Osteoblast (primary cell): ENCODE measurements at places on chromosomes 3 and 15. TPM values are rescaled to one million over a fixed set of nuclear protein-coding genes. Genes with fewer than 3 reads are reported as not detected.
A peak's percentile ranks its signal among the peaks of the same experiment; 100 is the strongest.

- no peak for DNase-seq
Measured at GRCh38 chr3:3860235-3860634, 61.0 kb downstream of the LRRN1 start.

GRCh38 chr3:25692341-25692740 lies 27.6 kb upstream of the TOP2B start:
- no peak for DNase-seq

DNA sequence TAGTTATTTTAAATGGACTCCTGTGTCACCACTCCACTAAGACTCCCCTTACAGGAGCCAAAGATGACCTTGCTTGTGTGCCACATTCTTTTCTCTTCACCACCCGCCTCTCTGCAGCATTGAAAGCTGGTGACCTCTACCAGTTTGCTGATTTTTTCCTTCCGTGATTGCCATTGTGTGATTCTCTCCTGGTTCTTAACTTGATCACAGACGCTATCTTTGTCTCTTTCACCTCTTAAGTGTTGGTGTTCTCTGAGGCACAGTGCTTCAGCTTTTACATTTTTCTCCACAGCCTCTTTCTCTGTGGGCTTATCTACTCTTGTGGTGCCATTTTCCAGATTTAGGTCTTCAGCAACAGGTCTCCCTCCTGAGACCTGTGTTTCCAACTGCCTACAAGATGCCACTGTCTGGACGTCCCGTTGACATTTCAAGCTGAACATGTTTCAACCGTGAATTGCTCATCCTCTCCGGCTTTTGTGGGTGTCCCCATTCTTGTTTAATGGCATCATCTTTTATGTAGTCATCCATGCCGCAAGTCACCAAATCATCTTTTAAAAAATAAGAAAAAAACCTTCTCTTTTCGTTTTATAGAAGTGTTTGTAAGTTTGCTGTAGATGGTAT lies 26.5 kb downstream of the IQGAP1 start:
- DNase-seq = no peak

DNA sequence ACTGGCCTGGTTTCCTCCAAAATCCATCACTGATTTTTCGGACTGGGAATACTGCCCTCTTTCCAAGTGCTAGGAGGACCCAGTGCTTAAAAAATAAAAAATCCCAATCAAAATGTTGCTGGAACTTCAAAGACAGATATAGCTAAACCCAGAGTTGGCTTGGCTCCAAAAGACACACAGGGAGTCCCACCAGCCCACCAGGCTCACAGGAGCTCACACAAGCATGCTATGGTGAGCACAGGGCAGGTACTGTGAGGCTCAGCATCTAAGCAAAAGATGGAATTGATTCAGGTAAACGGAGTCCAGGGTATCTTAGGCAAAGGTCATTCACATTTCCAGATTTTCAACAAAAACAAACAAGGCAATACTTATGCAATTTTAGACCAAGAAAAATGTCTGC lies 3.7 kb downstream of the TRANK1 start:
- DNase-seq = no peak

DNA sequence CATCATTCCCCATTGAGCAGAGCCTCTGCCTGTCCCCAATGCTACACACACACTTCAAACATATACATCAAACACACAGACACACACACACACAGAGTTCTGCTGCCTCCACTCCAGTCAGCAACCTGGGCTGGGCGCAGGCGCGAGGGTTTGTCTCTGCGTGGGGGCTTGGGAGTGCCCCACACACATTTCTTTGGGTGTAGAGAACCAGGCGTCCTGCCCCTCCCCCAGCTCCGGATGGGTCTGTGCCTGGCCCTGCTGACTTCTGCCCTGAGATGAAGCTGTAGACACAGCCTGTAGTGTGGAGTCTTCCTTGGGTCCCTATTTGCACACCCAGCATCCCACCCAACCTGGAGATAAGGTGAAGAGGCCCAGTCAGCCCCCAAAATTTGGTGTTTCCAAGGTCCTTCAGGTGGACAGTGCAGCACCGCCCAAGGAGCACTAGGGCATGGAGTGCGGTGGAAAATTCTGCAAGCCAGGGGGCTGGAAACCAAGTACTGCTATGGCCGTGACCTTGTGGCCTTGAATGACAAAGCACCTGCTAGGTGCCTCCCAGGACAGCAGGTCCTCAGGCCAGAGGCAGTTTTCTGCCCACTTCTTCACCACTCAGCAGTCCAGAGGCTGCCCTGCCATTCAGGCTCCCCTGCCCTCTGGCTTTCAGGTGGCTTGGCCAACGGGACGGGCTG lies 26.8 kb downstream of the FBXW12 start:
- peak; percentile 54 for DNase-seq

DNA sequence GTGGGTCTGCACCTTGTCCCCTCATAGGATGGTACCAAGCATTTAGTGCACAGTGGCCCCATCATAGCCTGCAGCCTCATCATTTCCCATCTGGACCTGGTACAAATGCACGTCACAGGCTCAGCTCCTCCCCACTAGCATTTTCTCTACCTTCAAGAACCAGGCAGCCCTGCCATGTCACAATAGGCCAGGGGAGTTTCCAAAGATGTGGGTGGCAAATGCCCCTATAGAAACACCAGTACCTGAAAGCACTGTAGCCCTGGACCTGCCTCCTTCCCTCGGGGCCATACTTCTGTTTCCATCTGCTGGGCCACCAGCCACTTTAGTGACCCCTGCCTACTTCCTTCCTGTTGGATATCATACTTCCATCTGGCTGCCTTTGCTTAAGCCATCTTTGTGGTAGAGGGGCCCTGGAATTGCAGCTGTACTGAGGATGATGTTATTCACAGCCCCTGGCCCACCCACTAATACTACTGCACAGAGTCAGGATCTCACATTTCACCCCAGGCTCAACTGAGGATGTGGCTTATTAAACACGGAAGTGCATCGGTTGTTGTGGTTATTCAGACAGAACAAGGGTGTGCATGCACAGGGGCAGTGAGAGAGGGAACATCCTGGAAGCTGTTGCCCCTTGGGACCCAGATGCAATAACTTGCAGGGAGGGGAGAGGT lies 3.8 kb downstream of the TCTA start:
- DNase-seq = peak; percentile 87

- no peak for DNase-seq
Measured at GRCh38 chr3:56005196-56005805, 463.0 kb downstream of the ERC2 start.

DNA sequence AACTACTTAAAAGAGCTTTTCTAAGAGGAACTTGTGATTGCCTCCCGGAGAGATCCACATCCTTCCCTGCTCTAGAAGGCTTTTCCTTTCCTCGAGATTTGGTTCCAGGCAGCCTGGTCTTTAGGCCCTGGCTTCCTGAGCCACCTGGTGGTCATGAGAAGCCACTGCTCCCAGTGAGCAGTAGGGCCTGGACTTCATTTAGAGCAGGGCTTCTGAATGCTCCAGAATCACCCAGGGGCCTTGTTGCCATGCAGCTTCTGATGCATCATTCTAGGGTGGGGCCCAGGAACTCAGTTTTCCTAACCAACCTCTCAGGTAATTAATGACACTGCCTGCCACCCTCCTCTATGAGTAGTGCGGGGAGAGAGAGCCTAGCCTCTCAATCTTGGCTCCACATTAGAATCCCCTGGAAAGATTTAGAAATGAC lies 29.6 kb downstream of the PSMD6 start:
- DNase-seq = peak; percentile 91

Gene GPR149
- total RNA-seq = not detected in 2 replicates

Gene GP5
- total RNA-seq = 0.29 and 0.36 TPM in 2 replicates

Gene SAMD7
- total RNA-seq = not detected in 2 replicates

Gene GABRR3
- not detected in 2 replicates for total RNA-seq

Gene DNAH12
- total RNA-seq = under 0.01 TPM in 2 replicates
